ENCODE measurements at places on chromosomes 3 and 15.
A peak's percentile ranks its signal among the peaks of the same experiment; 100 is the strongest.

DNA sequence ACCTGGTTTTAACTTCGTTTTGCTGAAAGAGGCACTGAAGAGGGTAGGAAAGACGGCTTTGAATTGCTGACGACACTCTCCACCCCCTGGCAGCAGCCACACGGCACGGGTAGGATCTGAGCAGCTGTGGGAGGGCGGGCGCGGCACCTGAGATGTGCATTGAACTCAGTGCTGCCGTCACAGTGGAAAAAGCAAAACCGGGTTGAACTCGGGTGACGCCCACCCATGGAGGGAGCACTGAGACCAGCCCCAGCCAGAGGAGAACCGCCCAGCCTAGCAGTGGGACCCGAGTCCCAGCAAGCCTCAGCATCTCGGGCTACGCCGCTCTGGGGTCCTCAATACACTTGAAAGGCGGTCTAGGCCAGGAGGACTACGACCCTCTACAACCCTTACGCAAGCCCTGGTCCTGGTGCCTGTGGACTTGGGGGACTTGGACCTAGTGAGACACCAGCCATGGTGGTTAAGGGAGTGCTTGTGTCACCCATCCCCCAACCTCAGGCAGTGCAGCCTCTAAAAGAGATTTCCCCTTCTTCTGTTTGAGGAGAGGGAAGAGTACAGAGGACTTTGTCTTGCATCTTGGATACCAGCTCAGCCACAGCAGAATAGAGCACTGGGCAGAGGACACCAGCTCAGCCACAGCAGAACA lies 50.0 kb upstream of the RPL35A start:
- no peak for DNase-seq

DNA sequence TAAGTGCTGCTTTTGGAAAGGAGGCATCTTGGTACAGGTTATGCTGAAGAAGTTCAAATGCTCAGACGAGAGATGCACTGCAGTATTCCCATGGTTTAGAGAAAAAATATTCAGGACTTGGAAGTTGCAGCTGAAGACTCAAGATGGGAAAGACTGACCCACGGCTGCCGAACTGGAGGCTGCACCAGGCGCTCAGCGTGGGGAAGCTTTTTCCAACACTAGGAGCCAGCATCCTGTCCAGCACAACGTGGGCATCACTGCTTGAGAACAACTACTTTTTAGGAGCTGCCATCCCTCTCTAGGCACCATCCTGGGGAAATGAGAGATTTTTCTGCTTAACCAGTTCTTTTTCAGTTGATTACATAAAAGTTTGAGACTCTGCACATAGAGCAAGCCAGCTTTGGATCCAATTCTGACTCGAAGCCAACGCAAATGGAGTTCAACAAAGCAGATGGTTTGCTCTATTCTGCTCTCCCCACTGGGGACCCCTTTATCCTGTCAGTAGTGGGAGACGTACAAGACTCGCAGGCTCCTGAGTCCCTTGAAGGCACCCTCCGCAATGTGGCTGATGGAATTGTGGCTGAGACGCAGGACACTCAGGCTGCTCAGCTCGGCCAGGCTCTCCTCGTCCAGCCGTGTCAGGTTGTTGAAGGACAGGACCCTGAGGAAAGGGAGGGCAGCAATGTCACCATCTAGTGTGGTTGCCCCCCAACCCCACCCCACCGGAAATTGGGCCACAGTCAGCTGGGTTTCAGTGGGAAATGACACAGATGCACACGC lies 93.8 kb downstream of the LRIG1 start:
- DNase-seq = no peak

DNA sequence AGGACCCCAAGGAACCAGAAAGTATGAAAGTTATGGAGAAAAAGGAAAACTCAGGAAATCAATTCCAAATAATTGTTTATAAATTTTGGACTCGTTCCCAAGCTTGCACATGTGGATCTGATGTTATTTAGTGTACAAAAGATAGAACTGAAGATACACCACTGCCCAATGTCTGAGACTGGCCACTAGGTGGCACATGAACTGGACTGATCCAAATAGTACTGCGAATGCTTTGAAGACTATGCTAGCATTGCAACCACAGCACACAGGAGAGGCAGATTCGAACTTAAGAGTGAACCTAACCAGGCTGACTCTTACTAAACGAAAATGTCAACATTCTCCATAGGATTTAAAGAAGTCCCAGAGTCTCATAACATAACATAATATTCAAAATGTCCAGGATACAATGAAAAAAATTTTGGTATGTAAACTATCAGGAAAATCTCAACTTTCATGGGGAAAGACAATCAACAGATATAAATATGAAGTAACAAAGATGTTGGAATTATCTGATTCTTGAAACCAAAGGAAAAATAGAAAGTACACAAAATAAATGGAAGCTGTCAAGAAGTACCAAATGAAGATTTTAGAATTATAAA lies 596.7 kb downstream of the FGF12 start:
- DNase-seq = peak; percentile 58

DNA sequence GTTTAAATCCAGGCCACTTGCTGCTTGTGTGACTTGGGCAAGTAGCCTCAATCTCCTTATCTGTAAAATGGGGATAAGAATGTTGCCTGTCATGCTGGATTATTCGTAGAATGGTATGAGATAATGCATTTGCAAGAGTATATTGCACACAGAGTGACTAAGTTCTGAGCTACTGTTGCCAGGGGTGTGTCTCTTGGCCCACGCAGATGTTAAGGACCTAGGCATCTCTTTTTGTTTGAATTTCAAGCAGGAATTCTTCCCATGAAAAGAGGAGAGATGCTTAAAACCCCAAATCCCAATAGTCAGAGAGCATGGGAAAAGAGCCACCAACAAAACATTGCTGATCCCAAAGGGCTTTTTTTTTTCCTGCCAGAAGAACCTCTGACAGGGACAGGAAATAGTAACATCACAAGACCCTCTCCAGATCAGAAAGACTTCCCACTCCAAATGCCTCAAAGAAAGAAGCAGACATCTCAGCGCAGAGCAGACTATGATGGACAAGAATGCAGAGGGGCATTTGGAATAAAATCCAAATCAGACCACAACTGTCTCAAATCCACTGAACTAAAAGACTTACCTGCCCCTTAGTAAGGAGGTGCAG lies 90.5 kb downstream of the MRPL46 start:
- no peak for DNase-seq

DNA sequence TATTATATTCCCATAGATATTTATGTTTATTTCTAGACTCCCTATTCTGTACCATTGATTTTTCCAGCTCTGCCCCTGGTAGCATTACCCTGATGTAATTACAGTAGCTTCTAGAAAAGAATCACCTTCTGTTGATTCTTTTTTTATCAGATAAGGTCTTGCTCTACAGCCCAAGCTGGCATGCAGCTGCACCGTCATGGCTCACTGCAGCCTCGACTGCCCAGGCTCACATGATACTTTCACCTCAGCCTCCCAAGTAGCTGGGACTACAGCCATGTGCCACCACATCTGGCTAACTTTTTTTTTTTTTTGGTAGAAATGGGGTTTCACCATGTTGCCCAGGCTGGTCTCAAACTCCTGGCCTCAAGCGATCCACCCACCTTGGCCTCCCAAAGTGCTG lies 41.8 kb downstream of the SLC24A1 start:
- DNase-seq = peak; percentile 12

- DNase-seq = peak; percentile 31
These were observed 115.6 kb downstream of the ADAMTSL3 start for GRCh38 chr15:83769411-83769999.

DNA sequence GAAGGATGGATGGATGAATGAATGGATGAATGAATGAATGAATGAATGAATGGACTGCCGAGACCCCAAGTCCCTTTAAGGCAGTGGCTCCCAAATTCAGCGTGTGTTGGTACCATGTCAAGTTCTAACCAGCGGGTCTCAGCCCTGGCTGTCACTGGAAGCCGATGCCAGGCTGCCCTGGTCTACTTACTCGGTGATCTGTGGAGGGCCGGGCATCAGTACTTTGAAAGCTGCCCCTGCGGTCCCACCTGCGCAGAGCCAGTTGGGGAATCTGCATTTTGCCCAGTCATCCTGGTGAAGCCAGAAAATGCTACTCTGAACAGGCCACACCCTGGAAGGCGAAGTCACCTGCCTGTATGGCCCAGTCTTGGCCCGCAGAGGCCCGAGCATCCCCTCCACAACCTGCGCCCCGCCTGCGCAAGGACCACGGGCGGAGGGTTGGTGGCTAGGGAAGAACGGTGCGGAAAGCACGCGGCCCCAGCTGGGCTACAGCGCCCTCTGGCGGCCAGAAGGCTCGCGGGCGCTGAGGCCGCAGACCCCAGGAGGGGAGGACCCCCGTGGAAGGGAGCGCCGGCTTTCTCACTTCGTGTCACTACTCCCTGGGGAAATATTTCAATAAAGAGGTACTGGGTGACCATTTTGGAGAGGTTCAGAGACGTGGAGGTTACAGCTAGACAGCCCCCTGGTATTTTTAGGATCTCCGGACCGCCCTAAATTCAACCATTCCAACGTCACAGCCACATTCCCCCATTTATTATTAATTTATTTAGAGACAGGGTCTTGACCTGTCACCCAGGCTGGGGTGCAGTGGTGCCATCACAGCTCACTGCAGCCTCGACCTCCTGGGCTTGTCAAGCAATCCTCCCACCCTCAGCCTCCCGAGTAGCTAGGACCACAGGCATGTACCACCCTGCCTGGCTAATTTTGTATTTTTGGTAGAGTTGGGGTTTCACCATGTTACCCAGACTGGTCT lies 34.9 kb downstream of the PRKCD start:
- no peak for DNase-seq

GRCh38 chr3:187318819-187319616 lies 27.5 kb upstream of the MASP1 start:
- DNase-seq = peak; percentile 65

- no peak for DNase-seq
These were observed 162.5 kb downstream of the CADPS start for GRCh38 chr3:62712746-62713145.

DNA sequence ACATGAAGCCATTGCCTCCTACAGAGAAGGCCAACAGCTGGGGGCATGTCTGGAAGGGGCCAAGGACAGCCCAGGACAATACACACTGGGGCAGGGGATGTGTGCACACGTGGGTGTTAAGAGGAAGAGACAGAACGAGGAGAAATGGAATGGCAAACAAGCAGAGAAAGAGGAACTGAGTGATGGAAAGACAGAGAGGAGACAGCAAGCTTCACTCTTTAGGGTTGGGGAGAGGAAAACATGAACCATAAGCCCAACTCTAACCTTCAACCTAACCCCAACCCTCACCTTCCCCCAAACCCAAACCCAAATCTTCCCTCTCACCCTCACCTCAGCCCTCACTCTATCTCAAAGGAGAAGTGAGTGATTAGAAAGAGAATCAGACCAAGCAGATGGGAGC lies 11.9 kb upstream of the PARL start:
- no peak for DNase-seq

DNA sequence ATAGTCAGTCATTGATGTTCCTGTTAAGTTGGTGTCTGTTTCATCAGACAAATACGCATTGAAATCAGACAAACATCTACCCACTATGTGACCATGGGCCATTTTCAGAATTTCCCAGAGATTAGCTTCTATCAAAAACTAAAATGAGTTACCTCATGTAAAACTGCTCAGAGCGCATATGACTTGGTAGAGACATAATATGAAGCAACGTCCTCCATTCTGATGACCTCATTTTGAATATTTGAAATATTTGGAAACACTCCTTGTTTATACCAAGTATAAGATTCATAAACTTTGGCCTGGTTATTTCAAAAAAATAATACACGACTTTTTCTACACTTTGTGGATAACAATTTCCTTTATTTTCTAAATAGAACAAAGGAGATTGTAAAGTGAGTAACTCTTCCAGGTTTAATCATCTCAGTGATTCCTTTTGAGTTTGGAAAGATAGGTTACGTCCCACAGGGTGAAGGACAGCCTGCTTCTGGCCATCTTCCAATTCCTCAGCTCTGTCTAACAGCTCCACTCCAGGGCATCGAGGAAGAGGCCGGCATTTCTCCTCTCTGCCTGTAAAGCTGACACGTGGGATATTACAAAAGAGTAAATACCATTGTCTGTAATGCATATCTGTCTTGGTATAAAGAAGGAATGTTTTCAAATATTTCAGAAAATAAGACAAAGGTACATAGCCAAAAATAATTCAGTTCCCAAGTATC lies 122.6 kb downstream of the CADM2 start:
- peak; percentile 0 for DNase-seq
